Hematopoietic multipotent progenitor cell treated with erythropoietin and hydrocortisone succinate and interleukin-3 and kit ligand, for 6 days (in vitro differentiated cells): ENCODE measurements at places on chromosomes 13 and 19.

GRCh38 chr19:5253406-5254110 lies 87.1 kb downstream of the PTPRS start:
- DNase-seq = no peak

DNA sequence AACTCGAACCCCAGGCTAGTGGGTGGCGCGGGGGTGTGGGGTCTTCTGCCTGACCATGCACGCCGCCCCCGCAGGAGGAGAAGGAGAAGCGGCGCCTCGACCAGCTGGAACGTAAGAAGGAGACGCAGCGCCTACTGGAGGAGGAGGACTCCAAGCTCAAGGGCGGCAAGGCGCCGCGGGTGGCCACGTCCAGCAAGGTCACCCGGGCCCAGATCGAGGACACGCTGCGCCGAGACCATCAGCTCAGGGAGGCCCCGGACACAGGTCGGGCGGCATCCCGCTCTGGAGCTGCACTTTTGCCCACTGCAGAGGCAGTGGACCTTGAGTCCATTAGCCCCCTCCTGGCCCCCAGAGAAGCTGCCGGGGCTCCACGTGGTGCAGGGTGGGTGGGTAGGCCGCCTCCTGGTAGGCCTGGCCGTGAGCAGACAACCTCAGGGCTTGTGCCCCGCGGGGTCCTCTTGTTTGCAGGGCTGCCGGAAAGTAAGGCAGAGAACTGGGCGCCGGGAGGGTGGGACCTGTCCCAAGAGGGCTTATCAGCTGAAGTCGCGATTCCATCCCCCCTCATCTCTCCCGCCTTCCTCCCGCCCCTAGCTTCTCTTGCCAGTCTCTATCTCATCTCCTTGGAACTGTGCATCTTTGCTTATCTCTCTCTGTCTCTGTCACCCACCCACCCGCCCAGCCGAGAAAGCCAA lies 9.9 kb downstream of the CCDC124 start:
- peak; percentile 86 for DNase-seq

GRCh38 chr19:4379383-4380253 lies 20.7 kb downstream of the SH3GL1 start:
- DNase-seq = no peak

GRCh38 chr13:111652676-111653075 lies 332.2 kb downstream of the TEX29 start:
- DNase-seq = no peak

DNA sequence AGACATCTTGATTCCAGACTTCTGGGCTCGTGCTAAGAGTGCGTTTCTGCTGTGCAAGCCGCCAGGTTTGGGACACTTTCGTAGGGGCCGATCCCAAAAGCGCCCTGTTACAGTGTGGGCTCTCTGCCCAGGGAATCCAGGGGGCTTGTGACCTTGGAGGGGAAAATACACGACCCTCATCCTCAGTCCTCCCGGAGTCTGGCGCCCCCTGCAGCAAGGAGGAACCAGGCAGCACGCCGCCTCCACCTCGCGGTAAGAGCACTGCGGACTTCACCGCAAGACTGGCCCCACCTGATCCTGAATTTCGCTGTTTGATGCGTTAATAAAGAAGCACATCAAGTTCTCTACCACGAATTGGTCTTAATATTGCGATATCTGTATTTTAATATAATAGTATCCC lies 5.2 kb downstream of the POLRMT start:
- peak; percentile 37 for DNase-seq

DNA sequence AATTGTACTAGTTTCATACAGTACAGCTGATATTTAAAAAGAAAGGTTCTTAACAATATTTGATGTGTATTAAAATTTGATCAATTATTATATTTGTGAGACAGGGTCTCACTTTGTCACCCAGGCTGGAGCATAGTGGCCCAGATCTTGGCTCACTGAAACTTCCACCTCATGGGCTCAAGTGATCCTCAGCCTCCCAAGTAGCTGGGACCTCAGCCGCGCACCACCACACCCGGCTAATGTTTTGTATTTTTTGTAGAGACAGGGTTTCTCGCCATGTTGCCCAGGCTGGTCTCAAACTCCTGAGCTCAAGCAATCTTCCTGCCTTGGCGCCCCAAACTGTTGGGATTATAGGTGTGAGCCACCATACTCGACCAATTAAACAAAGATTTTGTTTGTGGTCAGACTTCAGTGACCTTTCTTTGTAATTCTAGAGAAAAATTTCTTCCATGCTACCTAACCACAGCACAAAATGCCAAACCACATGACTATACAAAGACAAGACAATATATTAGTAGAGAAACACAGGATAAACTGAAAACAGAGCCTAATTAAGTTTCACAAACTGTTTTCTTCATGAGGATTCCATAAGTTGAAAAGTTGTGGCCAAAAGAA lies 59.6 kb downstream of the RBM26 start:
- no peak for DNase-seq

DNA sequence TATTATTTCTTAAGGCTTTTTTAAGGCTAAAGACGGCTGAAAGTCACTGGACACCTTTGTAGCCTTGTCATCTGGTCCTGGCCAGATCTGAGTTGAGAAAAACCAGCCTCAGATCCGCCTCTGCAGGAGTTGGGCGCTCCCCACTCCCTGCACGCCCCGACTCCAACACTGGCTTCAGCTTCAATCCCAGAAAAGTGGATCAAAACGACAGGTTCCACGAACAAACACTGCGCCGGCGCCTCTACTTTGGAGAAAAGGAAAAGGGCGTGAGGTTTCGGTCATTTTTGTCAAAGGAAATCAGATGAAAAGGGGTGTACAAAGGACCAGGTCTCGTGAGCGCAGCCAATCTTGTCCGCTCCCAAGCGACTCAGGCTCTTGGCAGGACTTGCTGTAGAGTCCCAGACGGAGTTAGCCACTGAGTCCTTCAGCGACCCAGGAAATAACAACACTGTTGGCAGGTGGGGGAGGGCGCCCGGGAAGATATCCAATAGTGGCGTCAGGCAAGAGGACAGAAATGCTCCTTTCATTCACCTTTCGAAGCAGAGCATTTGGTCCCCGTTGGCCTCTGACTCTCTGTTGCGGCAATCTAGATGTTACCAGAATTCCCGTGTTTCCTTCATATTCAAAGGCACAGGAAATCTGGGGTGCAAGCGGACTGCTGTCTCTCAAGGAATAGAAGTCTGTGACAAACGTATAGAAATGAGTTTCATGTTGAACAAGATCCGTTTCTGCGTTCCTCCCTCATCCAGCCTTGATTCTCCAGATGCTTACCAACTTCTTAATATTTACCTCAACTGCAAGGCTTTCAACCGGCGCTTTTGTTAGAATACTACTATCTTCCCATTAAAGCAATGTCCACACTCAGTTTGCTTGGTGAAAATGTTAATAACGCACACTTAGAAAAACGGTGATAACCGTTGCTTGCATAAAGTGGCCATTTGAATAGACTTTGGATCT lies 1.8 kb upstream of the CCNA1 start:
- DNase-seq = no peak

DNA sequence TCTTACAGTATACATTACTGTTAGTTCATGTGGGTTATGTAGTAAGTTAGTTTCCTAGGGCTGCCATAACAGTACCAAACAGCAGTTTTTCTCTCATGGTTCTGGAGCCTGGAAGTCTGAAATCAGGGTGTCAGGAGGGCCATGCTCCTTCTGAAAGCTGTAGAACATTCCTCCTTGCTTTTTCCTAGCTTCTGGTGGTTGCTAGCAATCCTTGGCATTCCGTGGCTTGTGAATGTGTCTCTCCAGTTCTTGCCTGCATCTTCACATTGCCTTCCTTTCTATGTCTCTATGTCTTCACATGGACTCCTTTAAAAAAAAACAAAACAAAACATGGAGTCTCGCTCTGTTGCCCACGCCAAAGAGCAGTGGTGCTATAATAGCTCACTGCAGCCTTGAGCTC lies 95.4 kb downstream of the WDFY2 start:
- no peak for DNase-seq

DNA sequence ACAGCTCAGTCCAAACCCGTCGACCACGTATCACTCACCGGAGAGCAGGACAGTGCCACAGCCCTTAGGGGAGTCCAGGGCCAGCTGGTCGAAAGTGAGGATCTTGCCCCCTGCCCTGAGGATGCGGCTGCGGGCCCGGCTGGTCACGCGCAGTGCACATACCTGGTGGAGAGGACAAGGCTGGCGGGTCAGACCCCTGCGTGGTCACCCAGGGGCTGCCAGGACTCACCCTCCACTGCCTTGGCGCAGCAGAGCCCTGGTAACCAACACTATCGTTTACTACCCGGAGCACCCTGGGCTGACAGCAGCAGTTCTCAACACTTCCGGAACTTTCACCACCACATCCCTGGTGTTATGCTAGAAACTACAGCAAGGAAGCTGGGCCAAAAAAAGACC lies 1.2 kb upstream of the FAM83E start:
- DNase-seq = no peak

GRCh38 chr13:50226515-50227155 lies 211.4 kb downstream of the KCNRG start:
- DNase-seq = no peak

- peak; percentile 53 for DNase-seq
Measured at GRCh38 chr13:106464076-106464475, 71.4 kb downstream of the EFNB2 start.

DNA sequence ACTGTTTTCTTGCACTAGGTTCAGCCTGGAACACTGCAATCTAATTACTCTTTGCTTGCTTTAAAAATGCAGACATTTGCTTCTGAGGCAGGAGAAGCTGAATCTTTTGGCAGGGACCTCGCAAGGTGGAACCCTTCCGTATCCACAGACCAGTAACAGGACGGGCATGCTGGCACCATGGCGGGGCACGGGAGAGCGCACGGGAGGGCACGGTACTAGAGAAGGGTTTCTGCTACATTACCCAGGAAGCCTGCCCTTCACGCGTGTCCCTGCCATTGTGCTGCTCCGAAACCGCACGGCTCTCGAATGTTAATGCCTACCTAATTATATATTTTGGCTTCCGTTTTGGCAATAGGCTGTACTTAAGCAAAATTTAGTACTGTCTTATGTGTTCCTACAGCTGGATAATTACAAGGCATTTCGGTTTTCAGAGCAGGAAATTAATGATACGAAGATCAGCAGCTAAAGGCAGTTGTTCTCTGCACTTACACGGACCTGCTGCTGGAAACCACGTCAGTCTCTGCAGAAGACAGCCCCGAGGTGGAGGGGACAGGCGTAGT lies 430.4 kb downstream of the IRS2 start:
- DNase-seq = no peak

- DNase-seq = peak; percentile 68
Measured at GRCh38 chr19:2636897-2637683, 65.4 kb downstream of the GNG7 start.

GRCh38 chr19:3479834-3480215 lies 500 bp downstream of the SMIM24 start:
- peak; percentile 72 for DNase-seq

DNA sequence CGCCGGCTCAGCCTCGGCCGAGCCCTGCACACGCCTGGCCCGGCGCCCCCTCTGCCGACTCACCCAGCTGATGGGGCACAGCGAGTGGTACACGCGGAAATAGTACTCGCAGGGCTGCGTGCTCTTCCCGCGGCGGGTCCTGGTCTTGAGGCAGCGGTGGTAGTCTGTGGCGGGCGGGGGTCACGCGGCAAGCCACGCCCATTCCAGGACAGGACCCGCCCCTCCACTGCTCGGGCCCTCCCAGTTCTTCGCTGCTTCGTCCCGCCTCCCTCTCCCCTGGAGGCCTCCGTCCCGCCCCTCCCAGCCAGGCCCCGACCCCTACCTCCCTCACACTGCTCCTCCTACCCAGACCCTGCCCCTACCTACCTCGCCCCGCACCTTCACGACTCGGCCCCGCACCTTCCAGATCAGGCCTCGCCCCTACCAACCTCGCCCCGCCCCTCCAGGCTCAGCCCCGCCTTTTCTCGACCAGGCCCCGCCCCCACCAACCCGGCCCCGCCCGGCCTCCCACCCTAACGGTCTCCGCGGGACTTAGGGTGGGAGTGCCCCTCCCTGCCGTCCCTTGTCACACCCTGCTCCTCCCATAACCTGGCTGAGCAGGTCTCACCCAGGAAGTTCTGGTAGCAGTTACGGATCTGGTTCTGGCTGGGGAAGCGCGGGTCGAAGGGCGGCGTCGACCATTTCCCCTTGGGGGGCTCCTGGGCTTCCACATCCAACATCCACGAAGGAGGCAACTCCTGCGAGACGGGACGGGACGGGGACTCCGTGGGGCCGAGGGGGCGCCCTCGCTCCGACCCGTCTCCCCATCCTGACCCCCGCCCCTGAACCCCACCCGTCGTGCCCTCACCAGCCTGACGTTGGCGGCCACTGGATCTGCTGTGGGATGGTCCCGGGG lies 469 bp downstream of the COX6B2 start:
- peak; percentile 75 for DNase-seq

GRCh38 chr19:3821156-3821555 lies 35.0 kb upstream of the MATK start:
- DNase-seq = no peak

- no peak for DNase-seq
Measured at GRCh38 chr19:6711078-6711361, 9.4 kb downstream of the C3 start.

DNA sequence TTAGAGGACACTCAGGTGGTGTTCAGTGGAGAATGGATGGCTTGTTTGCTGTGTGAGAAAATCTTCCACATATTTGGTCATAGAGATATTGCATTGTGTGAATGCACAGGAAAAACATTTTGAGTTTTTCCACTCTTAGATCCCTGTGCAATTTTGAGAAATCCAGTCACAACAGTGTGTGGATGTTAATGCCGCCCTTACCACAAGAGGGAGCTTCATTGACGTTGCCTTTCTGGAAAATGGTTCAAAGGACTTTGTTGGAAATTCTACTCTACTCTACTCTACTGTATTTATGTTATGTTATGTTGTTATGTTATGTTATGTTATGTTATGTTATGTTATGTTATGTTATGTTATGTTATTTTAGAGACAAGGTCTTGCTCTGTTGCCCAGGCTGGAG lies 13.4 kb downstream of the ZNF20 start:
- DNase-seq = peak; percentile 35

DNA sequence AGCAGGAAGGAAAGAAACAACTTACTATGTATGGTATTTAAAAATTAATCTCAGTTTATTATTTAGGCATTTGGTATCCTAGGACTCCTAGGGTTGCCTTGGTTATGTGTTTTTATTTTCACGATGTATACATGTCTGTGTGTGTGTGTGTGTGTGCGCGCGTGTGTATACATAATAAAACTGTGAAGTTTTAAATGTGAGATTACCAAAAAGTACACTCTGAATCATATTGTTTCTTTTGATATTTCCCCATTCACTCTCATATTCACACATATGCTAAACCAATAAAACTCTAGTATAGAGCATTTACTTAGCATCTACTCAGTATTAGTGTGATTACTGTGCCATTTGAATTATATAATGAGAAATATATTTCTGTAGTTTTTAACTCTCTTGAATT lies 30.8 kb upstream of the NDFIP2 start:
- DNase-seq = no peak
